ENCODE measurements at places on chromosomes 13 and 19.

GRCh38 chr19:50406156-50406820, 12.4 kb upstream of the SPIB start:
- DNase-seq = no peak

- DNase-seq = no peak
Observed at GRCh38 chr13:33292712-33293111, 7.2 kb upstream of the STARD13 start.

- DNase-seq = no peak
Observed at GRCh38 chr19:39818626-39819097, 15.3 kb downstream of the DYRK1B start.

DNA sequence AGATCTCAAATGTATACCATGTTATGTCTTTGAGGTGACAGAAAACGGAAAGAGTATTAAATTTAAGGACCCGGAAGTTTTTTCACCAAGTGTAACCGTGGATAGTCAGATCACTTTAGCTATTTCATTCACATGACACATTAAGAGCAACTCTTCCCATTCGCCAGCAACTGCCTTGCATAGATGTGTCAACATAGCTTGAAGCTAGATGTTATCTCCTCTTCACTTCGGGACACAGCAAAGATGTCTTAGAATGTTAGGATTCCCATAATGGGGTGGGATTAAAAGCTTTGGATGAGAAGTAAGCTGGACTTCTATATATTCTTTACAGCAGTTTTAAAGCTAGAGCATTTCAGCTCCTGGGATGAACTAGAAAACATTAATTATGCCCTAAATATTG, 1135.9 kb upstream of the PCDH20 start:
- DNase-seq = no peak

DNA sequence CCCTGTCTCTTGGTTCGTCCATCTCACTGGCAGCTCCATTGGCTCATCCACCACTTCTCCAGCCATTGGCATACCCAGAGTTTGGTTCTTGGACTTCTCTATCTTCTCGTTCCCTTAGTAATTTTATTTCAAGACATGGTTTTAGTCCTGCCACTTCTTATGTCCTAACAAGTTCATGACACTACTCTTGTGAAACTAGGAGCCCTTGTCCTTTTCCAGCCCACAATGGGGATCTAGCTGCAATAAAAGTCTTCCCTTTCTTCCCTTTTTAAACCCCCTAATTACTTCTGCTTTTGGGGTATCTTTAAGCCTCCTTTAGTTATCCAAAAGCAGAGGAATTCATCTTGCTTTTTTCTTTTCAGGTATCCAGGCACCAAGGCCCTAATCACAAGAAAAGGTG, 2.9 kb upstream of the RCBTB2 start:
- no peak for DNase-seq

DNA sequence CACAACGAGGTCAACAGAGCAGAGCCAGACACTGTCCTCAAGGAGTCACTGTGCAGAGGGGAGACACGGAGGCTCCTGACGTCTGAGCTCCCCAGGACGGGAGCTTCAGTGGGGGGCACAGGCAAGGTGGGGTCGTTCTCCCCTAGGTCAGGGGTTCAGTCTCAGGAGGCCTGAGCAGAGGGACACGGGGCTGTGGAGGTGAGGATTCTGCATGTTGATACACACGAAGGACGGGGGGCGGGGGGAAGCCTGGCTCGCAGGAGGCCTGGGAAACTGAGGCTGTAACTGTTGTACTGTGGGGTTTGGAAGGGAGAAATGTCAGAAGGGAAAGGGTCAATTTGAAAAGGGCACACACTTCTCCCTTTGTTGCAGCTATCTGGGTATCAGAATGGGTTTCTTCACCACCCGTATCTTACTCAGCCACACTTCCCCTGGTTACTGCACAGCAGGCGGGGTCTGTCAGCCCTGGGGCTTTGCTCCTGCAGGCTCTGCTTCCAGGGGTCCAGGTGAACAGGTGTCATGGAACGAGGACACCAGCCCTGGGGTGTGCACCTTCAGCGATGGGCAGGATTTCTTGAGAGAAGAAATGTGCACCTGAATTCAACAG, 748 bp upstream of the SIGLEC8 start:
- no peak for DNase-seq

Data from CD4-positive, alpha-beta T cell treated with Interferon gamma for 1 hour (primary cell).